ENCODE measurements at places on chromosomes 7 and 10. TPM values are rescaled to one million over a fixed set of nuclear protein-coding genes. Genes with fewer than 3 reads are reported as not detected.

- no peak for DNase-seq
Measured at GRCh38 chr10:127302343-127302742, 106.0 kb upstream of the INSYN2A start.

DNA sequence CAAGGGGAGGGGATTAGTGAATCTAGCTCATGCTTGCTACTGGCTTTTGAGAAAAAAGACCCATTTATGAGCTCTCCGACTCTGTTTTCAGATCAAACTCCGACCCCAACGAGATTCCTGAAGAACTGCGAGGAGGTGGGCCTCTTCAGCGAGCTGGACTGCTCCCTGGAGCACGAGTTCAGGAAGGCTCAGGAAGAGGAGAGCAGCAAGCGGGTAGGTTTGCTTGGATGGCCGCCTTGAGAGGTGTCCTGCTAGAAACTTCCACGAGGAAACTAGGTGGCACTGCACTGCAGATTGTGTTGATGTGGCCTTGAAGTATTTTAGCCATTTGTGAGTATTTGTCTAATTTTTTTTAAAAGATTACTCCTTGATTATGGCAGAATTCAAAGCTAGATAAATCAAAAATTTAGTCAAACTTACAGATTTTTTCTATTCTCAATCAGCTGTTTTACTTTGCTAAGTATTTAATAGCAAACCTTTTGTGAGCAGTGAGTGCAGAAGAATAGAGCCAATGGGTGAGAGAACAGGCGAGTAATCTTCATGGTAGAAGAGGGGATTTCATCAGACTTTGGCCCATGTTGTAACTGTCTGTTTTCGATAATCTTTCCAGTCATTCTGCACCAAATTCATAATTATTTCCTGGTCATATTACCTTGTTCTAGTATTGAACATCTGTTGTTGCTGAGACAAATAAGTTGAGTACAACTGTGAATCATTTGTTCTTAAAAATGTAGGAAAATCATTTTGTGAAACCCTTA, 95.4 kb downstream of the CREB5 start:
- no peak for DNase-seq

- DNase-seq: no peak
Measured at GRCh38 chr10:131049016-131049415, 262.5 kb downstream of the TCERG1L start.

GRCh38 chr10:131102676-131103075, 208.8 kb downstream of the TCERG1L start:
- DNase-seq: no peak

DNA sequence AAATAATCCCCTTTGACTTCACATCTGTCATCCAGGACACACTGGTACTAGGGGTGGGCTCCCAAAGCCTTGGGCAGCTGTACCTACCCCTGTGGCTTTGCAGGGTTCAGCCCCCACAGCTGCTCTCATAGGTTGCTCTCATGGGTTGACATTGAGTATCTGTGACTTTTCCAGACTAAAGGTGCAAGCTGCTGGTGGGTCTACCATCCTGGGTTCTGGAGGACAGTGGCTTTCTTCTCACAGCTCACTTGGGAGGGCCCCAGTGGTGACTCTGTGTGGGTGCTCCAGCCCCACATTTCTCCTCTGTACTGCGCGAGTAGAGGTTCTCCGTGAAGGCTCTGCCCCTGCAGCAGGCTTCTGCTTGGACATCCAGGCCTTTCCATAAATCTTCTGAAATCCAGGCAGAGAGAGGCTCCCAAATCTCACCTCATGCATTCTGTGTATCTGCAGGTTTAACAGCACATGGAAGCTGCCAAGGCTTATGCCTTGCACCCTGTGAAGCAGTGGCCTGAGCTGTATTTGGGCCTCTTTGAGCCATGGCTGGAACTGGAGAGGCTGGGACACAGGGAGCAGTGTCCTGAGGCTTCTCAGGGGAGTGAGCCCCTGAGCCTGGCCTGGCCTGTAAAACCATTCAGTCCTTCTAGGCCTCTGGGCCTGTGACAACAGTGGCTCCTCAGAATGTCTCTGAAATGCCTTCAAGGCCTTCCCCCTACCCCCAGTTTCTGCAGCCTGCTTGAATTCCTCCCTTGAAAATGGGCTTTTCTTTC, 52.2 kb downstream of the TRIM24 start:
- DNase-seq: no peak

DNA sequence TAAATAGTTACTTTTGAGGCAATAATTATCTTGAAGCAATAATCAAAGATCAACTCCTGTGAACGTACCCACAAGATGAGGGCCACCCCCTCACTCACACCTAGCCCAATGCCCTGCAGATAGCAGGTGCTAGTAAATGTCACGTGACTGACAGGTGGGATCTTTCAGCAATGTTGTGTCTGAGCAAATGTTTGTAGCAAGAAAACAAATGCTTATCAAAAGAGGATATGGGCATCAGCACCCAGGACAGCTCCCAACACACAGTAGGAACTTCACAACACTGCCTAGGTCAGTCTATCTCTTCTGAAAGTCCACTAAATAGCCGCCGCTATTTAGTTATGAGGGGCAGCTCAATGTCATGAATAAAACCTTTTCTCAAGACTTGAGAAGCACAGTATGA, 120.8 kb upstream of the PDLIM1 start:
- DNase-seq: no peak

DNA sequence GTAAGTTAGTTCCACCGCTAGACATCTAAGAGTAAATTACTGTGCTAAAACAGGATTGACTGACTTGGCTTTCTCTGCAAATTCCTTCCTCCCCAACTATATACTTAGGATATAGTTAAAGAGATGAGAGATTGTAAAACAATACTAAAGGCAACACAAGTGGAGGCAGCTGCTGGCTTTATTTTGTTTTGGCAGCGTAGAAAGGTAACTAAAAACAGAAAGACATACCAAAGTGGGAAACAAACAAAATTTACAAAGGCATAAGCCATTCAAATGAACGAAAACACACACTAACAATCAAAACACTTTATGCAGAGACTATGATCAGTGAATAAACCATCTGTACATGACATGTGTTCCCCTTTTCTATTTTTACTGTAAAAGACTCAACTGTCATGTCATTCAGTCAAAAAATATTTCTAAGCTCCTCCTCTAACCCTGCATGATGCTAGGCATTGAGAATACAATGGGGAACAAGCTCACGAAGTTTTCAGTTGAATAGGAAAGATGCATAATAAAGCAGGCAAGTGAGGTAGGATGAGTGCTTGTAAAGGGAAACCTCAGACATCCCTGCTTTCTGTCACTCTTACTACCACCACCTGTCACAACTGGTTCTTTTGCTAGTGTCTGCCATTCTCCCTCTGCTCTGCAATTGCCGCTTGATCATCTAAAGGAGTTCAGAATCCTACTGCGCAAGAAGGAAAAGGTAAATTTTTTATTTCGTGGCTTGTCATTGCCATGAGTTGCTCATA, 64.2 kb upstream of the COL1A2 start:
- DNase-seq: no peak

GRCh38 chr7:17030559-17030958, 148.8 kb upstream of the AGR3 start:
- DNase-seq: no peak

- DNase-seq: no peak
Measured at GRCh38 chr7:158816271-158816670, 13.0 kb downstream of the ESYT2 start.

GRCh38 chr10:31871266-31872065, 57.2 kb downstream of the ARHGAP12 start:
- DNase-seq: no peak

- no peak for DNase-seq
Measured at GRCh38 chr7:55250313-55250712, 114.8 kb upstream of the LANCL2 start.

GRCh38 chr7:136076954-136077353, 99.8 kb upstream of the MTPN start:
- DNase-seq: no peak

- DNase-seq: no peak
Measured at GRCh38 chr7:151168003-151168786, 701 bp upstream of the GBX1 start.

GRCh38 chr10:91150631-91151030, 69.8 kb upstream of the PCGF5 start:
- DNase-seq: no peak

DNA sequence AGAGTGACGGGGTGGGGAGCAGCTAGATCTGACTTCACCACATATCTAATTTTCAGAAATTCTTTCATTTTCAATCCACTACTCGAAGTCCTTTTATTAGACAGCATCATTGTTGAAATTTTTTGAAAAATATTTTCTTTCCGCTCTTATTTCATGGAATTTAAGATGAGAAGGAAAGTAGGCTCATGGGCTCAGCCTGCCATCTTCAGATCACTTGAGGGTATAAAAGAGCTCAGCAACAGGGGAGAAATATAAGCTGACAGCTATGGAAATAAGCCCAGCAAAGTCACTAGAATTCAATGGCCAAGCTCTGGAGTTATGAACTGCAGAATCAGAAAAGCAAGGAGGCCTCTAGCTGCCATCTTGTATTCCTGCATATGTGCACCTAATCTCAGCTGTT, 389.1 kb downstream of the XPNPEP1 start:
- DNase-seq: no peak

GRCh38 chr10:31075434-31075833, 43.8 kb upstream of the ZNF438 start:
- peak; percentile 95 for DNase-seq

- no peak for DNase-seq
Measured at GRCh38 chr7:134985894-134986362, 380 bp upstream of the AGBL3 start.

DNA sequence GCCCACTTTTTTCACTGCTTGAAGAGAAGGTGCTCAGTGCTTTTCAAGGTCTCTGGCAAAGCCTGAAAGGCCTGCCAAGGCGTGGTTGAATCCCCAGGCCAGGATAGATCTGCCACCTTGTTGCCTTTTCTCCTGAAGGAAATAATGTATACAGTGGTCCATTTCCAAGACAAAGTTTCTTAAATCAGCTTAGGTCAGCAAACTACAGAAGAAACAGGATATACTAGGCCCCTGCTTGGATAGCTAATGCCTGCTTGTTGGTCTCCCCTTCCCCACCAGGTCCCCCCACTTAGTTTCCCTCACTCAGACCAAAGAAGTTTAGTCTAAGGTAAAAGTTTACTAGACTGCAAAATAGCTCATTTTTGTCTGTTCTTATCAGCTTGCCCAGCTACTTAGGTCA, 19.9 kb downstream of the COL17A1 start:
- DNase-seq: no peak

GRCh38 chr7:84248267-84248666, 53.7 kb upstream of the SEMA3A start:
- no peak for DNase-seq

DNA sequence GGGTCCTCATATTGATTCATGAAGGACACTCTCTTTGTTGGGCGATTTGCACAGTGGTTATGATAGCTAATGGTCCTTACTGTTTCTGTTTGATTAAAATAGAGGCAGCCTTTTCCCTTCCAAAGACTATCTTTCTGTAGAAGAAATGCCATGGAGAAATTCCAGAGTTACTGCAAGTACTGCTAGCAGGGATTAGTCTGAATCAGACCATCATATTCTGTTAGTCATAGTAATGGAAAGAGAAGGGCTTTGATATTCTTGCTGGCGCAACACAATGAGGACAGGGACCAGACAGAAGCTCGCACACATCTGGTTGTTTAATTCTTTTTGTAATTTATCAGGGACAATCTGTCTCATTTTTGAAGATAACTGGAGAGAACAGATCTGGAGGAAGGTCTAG, 304.5 kb upstream of the FZD8 start:
- no peak for DNase-seq

DNA sequence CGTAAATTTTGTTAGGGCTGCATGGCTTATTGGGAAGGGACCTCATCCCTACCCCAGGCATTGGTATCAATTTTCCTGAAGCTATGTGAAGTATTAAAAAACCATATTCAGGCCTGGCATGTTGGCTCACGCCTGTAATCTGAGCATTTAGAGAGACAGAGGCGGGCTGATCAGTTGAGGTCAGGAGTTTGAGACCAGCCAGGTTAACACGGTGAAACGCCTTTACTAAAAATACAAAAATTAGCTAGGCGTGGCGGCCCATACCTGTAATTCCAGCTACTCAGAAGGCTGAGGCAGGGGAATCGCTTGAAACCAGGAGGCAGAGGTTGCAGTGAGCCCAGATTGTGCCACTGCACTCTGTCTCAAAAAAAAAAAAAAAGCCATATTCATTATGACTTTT, 7.1 kb downstream of the TASOR2 start:
- no peak for DNase-seq

- DNase-seq: no peak
Measured at GRCh38 chr10:2367083-2367482, 629.8 kb upstream of the ADARB2 start.

DNA sequence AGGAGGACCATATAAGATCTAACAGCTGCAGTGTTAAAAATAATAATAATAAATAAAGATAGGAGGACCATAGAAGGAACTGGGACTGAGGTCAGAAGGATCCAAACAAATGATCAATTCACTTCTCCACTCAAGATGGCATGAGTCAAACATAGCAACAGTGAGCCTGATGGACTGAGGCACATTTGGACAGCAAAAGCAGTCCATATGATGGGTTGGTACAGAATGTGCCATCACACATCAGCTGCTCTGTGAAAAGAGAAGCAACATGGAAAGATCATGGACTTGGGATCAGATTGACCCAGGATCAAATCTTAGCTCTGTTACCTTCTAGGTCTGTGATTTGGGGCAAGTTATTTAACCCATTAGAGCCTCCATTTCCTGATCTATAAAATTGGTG, 188.9 kb upstream of the KMT2E start:
- DNase-seq: no peak

DNA sequence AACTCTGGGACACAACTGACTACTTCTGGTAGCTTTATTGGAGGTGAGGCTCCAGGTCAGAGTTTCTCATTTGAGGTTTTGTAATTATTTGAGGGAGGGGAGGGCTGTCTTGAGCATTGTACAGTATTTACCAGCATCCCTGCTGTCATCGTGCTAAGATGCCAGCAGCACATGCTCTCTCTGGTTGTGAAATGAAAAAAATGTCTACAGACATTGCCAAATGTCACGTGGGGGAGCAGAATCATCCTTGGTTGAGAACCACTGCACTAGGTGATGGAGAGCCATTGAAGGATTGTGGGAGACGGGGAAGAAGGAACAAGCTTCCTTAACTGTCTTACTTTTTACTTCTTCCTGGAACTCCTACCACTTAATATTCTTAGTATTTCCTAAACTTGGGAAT, 5.0 kb downstream of the SEPTIN7 start:
- DNase-seq: no peak

- DNase-seq: no peak
Measured at GRCh38 chr10:123398756-123399155, 244.6 kb downstream of the BUB3 start.

NUTM2E gene
- polyA plus RNA-seq: 0.22 TPM

TMEM236 gene
- polyA plus RNA-seq: 0.02 TPM

LLCFC1 gene
- not detected for polyA plus RNA-seq

DNAJC12 gene
- 0.13 TPM for polyA plus RNA-seq

SLC13A1 gene
- polyA plus RNA-seq: not detected

XRCC2 gene
- polyA plus RNA-seq: 1.6 TPM

HOXA11 gene
- polyA plus RNA-seq: 34.0 TPM

ITPRIP gene
- polyA plus RNA-seq: 24.4 TPM

LRRC4 gene
- polyA plus RNA-seq: 0.10 TPM

ADCY1 gene
- polyA plus RNA-seq: 0.12 TPM

TUBB8 gene
- polyA plus RNA-seq: 0.10 TPM

ODAD2 gene
- polyA plus RNA-seq: 3.9 TPM
